Diencephalon (tissue), 1 donor: ENCODE measurements at places on chromosomes 5 and 9. TPM values are rescaled to one million over a fixed set of nuclear protein-coding genes. Genes with fewer than 3 reads are reported as not detected.

The PCA3 gene
- total RNA-seq, result 1.4 TPM

The NFIB gene
- 67.6 TPM for total RNA-seq

The UBLCP1 gene
- 28.6 TPM for total RNA-seq

The RNF224 gene
- total RNA-seq, result not detected

The SLC34A3 gene
- total RNA-seq, result not detected
